CD4-positive, alpha-beta T cell treated with Interleukin-15 for 1 hour (primary cell): ENCODE measurements at places on chromosomes 4 and X.

DNA sequence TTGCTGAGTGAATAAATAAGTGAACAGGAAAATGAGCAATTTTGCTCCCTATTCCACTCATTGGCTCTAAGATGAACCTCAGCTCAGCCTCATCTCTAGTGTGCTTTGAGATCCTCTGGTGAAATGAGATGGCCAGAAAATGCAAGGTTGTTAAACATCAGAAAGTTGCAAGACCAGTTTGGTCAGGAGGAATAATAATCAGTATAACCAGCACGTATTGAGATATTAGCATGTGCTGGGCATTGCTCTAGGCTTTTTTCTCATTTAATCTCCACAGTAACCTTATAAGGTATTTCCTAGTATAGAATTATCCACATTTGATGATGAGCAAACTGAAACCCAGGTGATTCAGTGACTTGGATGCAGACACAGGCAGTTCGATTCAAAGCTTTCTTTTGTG lies 110.5 kb upstream of the PAK3 start:
- DNase-seq: no peak

DNA sequence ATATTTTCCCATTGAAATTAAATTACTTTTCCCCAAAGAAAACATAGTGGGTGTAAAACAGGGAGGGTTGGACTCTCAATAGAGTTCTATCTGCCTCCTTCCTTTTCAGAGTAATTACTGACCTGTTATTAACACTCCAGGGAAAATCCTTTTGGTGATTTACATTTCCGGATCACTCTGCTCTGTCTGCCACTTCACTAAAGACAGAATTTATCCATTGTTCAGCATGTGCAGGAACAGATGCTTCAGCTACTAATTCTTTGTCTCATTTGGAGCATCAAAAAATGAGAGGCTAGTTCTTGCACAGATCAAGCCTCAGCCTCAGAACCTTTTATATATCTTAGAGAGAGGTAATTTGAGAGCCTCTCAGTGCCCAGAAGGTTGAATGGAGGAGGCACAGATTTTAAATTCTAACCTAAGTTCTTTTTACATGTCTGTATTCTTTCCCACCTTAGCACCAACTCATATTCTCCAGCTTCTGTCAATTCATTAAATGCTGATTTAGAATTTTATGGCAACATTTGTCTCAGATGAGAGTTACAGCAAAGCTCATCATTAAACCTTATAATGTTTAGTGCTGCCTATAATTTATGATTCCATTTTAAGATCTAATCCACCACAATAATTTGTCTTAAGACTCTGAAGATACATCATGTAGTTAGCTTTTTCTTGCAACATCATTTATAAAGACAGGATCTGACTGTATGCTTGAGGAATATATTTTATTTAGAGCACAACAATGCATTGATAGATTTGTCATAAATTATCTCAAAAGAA lies 1494.4 kb downstream of the STIM2 start:
- DNase-seq: no peak

DNA sequence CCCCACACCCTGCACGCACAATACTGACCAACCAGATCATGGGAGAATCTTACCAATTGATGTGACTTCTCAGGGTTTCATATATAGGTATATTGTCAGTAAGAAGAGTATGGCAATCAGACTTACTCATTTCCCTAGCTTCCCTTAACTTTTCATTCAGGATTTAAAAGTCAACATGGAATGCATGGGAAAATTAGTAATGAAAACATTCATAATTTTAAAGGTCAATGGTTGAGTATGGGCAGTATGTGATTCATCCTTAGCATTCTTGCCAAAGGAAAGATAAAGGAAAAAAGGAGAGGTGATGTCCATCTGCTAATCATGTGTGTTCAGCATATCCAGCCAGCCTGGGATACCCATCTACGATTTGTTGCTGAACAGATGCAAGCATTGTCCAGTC lies 4.0 kb downstream of the DIPK2B start:
- no peak for DNase-seq

DNA sequence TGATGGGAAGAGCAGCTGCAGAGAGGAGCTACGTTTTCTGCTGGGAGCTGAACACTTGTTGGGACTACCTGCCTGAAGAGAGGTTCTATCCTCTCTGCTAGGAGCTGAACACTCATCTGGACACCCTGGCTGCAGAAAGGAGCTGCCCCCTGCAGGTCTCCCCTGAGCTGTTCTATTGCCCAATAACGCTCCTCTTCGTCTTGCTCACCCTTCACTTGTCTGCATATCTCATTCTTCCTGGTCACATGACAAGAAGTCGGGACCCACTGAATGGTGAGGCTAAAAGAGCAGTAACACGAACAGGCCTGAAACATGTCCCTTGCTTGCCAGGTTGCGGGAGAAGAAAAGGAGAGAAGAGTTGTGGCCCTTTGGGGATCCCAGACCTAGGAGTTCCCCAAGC lies 27.8 kb downstream of the NAA11 start:
- no peak for DNase-seq

- no peak for DNase-seq
These were observed 64.1 kb downstream of the QDPR start for GRCh38 chr4:17447675-17448298.

DNA sequence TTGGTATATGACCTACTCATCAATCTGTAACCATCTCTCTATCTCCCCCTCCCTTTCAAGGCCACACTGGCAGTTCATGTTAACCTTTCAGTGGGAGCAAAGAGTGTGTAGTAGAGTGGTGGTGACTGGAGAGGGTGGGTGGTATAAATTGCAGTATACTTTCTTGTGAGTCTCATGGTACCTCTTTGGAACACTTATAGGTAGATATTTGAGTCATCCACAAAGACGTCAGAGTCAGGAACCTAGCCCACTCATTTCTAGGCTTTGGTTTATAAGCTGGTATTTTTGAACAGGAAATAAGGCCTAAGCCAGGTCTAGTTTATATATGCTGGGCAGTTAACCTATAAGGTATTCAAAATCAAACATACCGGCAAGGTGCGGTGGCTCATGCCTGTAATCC lies 36.3 kb downstream of the RLIM start:
- DNase-seq: no peak

DNA sequence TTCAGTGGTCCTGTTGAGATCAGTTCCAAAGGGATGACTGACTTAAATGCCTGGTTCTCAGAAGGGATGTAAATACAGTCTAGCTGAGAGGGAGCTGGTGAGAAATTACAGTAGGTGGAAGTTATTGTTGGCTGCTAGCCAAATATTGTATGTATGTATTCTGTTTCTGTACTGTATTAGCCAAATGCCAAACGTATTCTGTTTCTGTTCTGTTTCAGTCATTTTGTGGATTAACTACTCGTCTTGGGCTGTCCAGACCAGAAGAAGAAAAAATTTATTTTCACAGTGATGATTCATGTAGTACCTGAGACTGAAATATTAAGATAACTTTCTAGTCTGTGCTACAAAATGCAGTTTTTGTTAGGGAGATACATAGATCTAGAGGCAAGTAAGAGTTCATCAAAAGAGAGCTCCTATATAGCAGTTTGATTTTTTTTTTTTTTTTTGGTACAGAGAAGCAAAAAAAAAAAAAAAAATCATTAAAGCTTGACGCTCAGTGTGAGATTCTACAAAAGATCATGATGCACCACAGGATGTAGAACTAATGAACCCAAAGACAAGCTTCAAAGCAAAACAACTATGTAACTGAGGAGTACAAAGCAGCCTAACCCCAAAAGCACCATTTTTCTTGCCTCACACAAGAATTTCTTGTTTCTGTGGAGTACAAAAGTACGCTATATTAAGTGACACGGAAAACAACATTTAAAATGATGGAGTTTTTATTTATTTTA lies 54.8 kb downstream of the CASP6 start:
- DNase-seq: no peak

DNA sequence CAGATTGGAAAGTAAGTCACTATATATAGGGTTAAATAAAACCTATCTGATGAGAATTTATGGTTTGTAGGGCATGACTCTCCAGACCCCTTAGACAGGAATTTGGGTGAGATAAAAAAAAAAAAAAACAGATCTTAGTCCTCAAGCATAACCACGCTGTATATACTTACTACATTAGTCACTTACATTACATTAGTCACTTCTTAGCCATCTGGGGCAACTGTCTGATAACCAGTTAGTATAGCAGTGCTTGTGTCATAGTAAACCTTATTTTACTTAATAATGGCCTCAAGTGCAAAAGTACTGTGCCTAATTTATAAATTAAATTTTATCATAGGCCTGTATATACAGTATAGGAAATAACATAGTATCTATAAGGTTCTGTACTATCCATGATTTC lies 60.2 kb upstream of the RPS6KA6 start:
- no peak for DNase-seq

- DNase-seq: no peak
These were observed 15.4 kb downstream of the IGFBP7 start for GRCh38 chr4:57094832-57095223.

DNA sequence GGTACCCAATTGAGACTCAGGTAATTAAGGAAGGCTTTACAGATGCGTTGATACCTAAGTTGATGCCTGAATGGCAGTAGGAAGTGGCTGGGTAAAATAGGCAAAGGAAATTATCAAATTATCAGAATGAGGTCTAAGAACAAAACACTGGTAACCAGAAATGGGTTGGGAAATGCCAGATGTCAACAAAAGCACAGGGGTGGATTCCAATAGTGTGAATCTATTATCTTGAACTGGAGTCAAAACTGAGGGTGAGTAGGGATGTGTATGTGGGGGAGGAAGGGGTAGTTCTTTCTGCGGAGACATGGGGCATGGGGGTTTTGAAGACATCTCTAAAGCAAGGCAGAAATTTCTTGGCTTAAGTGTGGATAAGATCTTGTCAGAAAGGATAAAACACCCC lies 16.0 kb upstream of the SEPTIN6 start:
- DNase-seq: no peak

- DNase-seq: no peak
These were observed 19.4 kb upstream of the SERTM2 start for GRCh38 chrX:111492085-111492484.
